NCI-H1105 (cell line): ENCODE measurements at places on chromosomes 11 and 22.
A peak's percentile ranks its signal among the peaks of the same experiment; 100 is the strongest.

DNA sequence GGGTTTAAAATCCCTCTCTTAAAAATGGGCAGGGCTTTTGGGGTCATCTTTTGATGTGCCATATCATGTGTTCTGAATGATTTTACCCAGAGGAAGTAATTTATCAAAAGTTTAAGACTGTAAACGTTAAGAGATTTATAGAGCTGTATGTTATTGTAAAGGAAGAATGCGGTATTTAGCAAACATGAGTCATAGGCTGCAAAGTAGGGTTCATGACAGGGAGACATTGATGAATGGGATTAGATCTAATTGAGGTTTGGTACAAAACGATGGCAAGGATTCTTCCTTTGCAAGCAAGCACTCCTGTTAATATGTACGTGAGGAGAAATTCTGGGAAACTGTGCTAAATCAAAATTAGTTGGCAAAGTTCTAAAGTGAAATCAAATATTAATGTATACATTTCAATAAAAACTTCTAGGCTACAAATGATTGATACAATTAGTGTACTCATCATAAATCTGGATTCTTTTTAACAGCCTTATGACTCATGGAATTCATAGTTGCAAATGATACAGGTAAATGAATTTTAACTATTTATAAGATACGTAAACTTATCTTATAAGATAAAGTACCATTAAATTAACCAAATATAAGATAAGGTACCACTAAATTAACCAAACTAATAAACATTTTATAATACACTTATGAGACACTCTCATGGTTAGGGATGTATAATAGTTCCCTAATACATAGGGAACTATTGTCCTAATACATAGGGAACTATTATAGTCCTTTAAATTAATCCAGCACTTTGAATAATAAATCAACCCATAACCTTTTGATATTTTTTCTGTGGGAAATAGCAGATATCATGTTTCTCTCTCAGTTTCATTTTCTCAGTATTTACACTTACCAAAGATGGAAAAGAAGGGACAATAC lies 58.4 kb downstream of the KIF18A start:
- DNase-seq, result no peak

DNA sequence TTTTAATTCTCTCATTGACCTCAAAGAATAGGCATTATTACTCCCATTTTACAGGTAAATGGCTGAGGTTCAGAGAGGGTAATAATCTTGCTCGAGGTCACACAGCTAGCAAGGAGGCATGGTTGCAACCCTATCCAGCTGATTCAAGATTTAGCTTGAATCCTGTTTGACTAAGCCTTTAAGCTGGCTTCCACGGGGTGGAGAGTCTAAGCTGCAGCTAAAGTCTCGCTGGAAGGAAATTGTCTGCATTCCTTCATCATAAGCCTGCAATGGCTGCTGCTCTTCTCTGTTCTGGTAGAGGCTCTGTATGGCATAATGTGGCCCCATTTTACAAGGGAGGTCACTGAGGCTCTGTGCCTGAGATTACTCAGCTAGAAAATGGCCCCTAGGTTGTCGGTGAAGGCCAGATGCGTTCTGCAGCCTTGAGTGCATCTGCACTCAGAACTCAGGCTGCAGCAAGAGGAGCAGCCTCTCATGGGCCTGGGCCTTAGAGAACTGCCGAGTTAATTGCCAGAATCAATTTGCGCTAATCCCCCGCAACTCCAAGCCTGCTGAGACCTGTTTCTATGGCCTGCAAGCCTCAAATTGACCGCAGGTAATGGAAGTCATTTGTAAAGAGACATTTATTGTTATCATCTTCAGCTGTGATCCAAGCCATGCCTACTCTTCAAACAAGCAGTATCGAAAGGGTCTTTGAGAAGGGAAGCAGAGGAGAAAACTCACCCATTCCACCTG lies 44.1 kb upstream of the SEZ6L start:
- peak; percentile 72 for DNase-seq

GRCh38 chr11:115117956-115118493 lies 386.2 kb downstream of the CADM1 start:
- no peak for DNase-seq

GRCh38 chr11:109680127-109680526 lies 258.1 kb downstream of the C11orf87 start:
- no peak for DNase-seq

DNA sequence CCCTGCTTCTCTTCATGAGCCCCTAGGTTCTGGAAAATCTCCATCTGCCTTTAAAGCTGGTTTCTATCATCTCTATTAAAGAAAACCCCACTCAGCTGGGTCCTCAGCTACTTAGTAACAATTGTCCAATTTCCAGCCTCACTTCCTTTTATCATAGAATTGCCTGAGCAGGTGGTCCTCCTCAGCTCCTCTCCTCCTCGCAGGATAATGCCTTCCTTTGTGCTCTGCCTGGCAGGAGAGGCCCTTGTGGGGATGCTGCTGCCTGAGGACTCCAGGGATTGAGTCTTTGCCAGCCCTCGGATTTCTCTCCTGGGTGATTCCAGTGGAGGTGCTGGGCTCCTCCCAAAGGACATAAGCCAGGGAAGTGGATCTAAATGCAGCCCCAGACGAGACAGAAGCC lies 448.3 kb downstream of the INSC start:
- DNase-seq, result peak; percentile 55

DNA sequence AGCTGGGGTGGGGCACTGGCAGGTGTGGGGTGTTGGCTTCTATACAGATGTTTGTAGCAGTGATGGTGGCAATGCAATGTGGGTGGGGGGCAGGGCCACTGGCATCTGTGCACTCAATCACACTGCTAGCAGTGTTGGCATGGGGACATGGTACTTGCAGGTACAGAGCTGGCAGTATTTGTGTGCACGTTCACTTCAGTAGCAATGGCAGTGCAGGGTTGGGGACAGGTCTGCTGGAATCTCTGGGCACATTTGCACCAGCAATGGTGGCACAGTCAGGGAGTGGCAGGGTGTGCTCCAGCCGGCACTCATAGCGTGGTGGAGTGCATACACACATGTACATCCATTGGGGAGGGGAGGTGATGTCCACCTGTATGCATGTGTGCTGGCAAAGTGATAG lies 775.2 kb downstream of the CNTN5 start:
- no peak for DNase-seq

DNA sequence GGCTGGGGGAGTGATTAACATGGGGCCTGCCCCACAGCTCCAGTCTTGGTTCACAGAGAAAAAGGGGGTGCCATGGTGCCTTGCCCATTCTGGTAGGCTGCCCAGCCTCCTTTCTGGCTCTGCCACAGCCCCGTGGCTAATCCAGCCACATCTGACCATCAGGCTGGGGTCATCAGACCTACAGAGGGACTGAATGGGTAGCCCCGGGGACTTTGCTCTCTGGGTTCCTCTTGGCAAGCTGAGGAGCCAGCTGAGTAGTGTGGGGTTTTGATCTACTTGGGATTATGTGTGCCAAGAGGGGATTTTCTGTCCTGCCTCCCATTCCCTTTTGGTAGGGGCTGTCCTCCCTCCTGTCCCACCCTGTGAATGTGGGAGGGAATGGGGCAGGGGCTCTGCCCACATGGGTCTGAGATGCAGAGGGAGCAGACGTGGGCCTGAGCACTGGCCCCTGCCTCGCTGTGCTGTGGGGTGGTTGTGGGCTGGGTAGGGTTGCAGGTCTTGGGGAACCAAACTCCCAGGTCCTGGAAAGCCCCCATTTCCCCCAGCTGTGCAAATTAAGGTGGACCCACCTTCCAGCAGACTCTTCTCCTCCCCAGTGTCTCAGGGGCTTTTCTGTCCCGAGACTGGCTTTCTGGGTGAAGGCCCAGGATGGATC lies 32.0 kb downstream of the CD82 start:
- no peak for DNase-seq

DNA sequence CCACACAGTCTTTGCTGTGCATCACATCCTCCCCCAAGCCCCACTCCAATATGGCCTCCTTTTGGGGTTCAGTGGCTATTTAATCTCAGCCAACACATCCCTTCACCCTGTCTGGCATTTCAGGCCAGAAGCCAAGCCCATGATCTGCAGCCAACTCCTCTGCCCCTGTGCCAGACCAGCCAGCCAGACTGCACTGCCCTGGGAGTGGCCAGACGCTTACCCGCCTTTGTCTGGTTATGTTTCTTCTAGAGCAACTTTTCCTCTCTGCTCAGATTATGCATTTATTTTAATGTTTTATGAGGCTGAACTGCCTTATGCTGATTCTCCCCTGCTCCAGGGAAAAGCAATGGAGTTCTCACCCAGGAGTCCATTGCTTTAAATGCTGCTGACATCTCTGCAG lies 206.7 kb upstream of the TBCEL start:
- DNase-seq, result no peak

- DNase-seq, result no peak
These were observed 32.9 kb upstream of the TRIM29 start for GRCh38 chr11:120170741-120171261.

- no peak for DNase-seq
These were observed 4.0 kb downstream of the OR4X2 start for GRCh38 chr11:48248902-48249301.

- DNase-seq, result no peak
These were observed 30.9 kb upstream of the OR56A1 start for GRCh38 chr11:6061475-6061874.

DNA sequence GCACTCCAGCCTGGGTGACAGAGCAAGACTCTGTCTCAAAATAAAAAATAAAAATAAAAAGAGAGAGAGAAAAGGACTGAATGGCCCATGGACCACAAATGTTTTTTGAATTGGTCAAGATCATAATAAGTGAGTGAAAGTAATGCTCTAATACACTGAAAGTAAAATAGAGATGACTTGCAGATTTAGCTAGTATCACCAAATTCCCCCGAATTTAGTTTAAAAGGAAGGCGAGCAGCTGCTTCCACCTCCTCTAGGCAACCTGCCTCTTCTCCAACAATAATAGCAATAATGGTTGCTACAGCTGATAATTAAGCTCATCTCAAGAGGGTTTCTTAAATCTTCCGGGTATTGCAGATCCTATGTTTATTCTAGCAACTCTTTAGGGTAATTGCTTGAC lies 36.8 kb downstream of the CELF1 start:
- DNase-seq, result peak; percentile 43

DNA sequence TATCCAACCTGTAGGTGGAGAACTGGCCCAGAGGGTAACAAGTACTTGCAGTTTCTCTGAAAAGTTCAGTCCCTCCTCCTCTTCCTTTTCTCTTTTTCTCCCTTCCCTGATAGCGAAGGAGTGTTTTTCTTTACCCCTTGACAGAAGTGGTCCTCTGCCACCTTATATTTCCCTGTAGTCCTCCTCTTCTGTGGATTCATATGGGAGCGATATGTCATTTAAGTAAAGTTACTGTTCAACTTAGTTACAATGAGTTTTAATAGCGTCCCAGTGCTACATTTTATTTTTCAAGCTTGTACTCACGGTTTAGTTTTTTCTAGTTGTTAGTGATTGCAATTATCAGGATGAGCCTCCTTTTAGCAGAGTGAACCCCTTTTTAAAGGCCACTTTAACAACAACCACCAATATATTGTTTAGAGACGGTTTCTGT lies 1.4 kb downstream of the PCF11 start:
- DNase-seq, result no peak
